Stimulated activated CD4-positive, alpha-beta T cell treated with anti-CD3 and anti-CD28 coated beads, Interleukin-15, amount 100 ng/mL, for 24 hours (primary cell): ENCODE measurements at places on chromosomes 11 and 22.

- no peak for DNase-seq
Measured at GRCh38 chr11:11579012-11579988, 42.5 kb downstream of the GALNT18 start.

- DNase-seq, result no peak
Measured at GRCh38 chr11:134366254-134366653, 34.5 kb downstream of the GLB1L2 start.

- no peak for DNase-seq
Measured at GRCh38 chr11:72705442-72706365, 31.5 kb upstream of the PDE2A start.

GRCh38 chr11:120940160-120940848 is 83.6 kb upstream of the TBCEL start:
- DNase-seq, result no peak

DNA sequence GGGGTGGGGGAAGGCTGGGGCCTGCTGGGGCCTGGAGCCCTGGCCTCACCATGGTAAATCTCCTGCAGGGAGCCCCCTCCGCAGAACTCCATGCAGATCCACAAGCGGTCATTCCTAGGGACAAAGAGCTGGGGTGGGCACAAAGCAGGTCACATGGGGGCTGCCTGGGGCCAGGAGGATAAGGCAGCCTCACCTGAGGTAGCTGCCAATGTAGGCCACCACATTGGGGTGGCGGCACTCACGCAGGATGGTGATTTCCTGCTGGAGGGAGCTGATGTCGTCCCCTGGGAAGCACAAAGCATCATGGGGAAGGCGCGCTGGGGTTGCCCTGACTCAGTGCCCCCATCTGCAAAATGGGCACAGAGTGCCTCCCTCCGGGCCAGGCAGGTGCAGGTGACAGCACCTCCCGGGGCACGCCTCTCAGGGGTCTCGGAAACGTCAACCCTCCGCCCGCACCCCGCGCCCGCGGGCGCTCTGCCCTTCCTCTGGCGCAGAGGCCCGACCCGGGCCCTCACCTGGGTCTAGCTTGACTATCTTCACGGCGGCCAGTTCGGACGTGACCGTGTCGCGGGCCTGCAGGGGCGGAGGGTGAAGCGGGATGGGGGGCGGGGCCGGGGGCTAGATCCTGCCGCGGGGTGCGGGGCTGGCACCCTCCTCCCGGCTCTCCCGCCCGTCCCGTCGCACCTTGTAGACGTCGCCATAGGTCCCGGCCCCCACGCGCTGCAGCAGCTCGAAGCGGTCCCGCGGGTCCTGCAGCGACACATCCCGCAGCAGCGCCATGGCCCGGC is 450 bp downstream of the MAP4K2 start:
- DNase-seq, result peak; percentile 60

- no peak for DNase-seq
Measured at GRCh38 chr11:3631331-3631730, 10.5 kb downstream of the ART5 start.

DNA sequence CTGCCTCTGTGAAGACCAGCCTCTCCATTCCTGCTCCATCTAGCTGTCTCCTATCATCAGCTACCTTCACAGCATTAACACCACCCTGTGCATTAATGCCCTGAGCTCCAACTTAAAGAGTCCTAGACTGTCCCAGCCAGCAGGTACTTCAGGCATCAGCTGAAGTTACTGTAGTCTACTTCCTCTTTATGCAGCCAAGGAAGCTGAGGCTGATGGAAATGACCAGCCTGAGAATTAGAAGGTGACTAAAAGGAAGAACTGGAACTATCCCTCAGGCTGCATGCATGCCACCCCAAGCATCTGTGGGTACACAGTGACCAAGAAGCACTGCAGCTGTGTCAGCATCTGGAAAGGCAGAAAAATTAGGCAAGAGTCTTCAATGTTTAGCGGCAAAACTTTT is 28.2 kb downstream of the MS4A10 start:
- DNase-seq, result no peak

DNA sequence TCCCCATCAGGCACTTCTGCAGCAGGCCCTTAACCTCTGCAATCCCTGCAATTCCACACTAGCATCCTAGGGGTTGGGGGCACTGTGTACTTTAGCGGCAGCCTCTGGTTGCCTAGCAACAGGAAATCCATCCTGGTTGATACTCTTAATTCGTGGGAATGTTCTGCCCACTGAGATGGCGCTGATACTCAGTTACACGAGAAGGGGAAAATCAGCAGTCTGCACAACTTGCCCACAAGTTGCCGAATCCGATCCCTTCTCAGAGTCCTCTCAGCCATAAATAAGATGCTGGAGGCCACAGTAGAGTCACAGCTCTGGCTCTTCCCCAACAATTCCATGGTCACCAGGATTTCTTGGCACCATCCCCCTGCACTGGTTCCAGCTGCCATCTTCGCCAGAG is 57.6 kb upstream of the CRYBB3 start:
- DNase-seq, result no peak

DNA sequence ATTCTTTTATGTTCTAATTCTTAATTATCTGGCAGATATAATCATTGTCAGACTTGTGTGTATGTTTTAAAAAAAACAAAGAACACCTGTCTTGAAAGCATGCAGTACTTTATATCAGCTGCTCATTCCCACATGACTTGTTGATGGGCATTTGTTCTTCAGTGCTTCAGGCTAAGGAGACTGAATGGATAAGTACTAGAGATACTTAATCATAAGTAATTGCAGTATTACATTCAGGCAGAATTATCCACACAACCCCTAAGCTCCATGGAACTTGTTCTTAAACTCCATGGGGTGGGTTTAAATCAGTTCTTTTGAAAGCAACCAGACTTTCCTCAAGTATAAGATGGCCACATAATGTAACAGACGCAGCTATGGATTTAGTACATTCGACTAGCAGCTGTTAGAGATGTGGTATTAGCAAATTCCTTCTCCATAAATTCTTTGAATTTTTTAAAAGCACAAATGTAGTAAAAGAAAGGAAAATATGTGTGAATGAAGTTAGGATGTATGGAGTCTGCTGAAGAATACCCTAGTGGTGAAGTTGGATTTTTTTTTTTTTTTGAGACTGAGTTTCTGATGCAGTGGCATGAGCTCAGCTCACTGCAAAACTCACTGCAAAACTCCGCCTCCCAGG is 3.0 kb downstream of the JAM3 start:
- DNase-seq, result no peak

GRCh38 chr11:106391771-106392420 is 314.4 kb downstream of the AASDHPPT start:
- no peak for DNase-seq

DNA sequence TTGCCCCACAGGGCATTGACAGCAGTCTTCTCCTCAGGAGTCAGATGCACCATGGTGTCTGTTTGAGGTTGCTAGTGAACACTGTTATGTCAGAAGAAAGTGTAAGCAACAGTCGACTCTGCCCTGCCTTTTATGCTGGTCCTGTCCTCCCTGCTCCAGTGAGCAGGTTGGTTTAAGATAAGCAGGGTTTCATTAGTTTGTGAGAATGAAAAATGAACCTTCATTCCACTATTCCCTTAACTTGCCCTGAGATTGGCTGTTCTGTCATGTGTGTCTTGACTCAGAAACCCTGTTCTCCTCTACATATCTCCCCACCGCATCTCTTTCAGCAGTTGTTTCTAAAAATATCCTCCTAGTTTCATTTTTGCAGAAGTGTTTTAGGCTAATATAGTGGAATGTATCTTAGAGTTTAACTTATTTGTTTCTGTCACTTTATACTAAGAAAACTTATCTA is at the start of gene HBD:
HBD (minus strand) TSS at position 103 of the 454 bp plus-strand sequence; CDS start at position 53, 50 bp downstream.
- DNase-seq, result no peak

DNA sequence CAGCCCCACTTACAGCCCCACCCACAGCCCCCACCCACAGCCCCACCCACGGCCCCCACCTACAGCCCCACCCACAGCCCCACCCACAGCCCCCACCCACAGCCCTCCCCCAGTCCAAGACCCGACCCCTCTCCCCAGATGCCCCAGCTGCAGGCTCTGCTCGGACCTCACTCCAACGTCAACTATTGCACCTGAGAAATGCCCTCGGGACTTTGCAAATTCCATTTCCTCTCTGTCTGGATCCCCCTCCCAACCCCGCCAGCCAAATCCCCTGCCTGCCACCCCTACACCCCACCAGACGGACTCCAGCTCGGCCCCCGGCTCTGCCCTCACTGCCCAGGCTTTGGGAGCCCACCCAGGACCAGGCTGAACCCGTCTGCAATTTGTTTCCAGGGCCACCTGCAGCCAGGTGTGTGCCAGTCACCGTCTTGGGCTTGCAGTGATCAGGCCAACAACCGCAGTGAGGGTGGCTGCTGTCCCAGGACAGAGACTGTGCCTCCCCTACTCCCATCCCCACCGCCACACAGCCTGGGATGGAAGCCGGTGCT is 662.8 kb downstream of the BRD1 start:
- no peak for DNase-seq

DNA sequence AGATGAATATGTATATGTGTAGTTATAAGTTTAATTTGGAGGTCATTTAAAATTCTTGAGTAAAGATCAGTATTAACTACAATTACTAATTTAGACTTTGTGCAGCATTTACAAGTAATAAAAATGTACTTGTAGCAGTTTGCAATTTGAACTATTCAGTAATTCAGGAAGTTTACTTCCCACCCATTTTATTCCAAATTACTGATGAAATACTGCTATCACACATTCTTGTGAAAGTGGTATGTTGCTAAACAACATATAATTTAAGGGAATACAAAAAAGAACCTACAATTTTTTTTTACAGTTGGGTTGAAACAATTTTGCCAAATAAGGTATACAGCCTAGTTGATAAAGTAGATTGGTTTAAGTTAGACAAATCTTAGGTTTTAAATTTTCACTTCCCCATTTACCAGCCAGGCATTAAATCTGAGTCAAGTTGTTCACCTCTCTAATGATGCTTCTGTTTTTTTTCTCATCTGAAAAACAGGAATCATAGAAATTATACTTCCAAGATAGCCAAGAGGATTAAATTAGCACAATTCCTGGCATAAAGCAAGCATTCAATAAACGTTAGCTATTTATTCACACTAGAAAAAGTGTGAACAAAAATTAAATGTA is 45.3 kb downstream of the ZBTB44 start:
- no peak for DNase-seq

GRCh38 chr22:33116841-33117547 is 58.8 kb upstream of the SYN3 start:
- DNase-seq, result peak; percentile 12

GRCh38 chr11:16779436-16779835 is 41.0 kb downstream of the C11orf58 start:
- DNase-seq, result no peak

GRCh38 chr22:49850021-49850911 is 3.4 kb upstream of the ZBED4 start:
- DNase-seq, result no peak

DNA sequence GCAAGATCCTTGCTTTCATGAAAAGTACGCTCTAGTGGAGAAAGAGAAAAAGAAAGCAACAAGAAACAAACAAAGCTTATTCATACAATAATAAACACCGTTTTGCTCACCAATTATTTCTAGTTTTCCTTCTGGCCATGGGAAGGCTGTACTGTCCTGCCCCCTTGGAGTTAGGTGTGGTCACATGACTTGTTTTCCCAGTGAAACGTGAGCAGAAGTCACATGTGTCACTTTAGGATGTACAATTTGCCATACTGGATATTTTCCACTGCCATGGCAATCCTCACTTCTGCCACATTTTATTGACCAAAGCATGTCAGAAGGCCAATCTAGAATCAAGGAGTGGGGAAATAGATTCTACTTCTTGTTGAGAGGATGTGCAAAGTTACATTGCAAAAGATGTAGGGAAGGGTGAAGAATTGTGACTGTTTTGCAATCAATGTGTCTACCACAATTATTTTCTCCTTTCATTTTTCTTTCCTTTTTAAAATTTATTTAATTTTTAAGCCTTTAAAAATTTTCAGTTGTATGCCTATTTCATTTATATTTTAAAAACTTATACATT is 24.3 kb upstream of the TRAF6 start:
- DNase-seq, result no peak

DNA sequence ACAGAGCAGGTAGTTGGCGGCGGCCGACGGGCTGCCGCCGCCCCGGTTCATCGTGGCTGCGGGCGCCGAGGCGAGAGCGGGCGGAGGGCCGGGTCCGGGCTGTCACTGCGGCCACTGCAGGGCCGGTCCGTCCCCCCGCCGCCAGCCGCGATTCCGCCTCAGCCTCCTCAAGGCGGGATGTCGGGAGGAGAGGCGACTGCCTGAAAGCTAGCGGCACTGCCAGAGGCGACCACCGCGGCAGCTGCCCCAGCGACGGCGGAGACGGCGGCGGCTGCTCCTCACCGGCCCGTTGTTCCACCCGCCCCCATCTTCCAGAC is 234 bp downstream of the SESN3 start:
- no peak for DNase-seq

DNA sequence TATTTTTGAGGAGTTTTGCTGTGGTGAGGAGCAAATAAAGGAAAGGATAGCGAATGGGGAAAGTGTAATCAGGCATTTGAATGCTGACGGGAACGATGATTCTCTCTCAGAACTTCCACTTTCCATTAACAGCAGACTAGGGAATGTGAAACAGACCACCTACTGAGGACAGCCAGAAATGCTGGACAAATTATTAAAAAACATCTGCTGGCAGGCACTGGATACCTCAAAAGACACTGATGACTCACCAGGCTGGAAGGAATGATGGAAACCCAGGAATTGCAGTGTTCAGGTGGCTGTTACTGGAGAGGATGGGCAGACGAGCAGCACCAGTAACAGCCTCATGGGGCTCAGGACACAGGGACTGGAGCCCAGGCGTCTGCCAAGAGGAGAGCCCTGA is 33.4 kb downstream of the PLA2G6 start:
- DNase-seq, result no peak

DNA sequence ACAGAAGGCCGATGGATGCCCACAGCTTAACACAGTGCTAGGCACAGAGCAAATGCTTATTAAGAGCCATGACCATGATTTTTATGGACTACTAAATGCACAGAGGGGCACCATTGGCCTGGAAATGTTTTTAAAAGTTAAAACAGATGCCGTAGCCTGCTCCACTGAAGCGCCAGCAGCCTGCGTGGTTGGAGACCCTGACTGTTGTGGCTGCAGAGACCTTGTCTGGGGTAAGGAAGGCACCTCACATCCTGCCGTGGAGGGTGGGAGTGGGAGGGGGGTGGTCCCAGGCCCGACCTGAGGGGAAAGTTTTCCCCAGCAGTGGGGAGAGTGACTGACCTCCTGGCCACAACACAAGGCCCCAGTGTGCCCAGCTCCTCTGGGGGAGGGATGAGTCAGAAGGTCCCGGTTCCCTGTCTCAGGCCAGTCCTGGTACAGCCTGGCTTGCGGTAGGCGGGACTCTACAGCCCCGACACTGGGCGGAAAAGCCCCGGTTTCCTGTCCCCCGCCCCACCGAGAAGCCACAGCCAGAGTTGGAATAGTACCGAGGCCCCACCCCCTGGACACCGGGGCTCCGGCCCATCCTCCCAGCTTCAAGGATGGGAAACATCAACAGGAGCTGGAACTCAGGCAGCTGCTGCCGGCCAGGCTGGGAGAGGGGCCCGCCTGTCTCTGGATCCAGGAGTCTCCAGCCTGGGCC is 7.0 kb downstream of the CHST1 start:
- DNase-seq, result peak; percentile 31

- DNase-seq, result no peak
Measured at GRCh38 chr22:35299217-35299672, 449 bp upstream of the TOM1 start.

- peak; percentile 75 for DNase-seq
Measured at GRCh38 chr22:17767233-17768065, 6.8 kb downstream of the BID start.
